ENCODE measurements at places on chromosomes 11 and 22.

- no peak for DNase-seq
Observed at GRCh38 chr11:126890561-126890960, 110.0 kb downstream of the KIRREL3 start.

DNA sequence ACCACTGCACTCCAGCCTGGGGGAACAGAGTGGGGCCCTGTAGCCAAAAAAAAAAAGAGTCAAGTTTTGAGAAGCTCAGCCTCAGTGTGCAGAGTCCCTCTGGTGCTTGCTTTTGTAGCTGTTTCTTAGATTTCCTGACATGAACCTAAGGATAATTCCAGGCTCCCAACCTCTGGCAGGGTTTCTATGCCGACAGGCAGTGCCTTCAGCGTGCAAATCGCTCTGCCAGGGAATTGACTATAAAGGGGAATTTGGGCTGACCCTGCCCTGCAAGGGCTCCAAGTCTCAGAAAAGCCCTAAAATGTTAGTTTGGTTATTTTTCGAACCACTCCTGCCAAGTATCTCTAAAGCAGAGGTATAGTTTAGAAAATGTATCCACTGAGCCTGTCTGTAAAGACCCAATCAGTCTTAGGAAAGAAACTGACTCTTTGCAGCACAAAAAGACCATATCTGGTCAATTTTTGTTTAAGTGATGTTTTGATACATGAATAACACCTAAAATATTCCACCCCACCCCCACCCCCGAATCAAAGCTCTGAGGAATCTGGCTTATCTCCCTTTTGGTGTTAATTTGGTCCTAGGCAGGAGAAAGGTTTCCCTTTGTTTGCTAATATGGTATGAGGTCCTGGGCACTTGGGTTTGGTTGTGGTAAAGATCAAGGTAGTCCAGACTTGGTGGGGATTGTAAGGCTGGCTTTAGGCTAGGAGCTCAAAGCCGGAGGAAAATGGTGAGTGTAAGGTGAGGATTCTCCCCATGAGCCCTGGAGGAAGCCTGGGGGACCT lies 49.7 kb downstream of the ANO1 start:
- DNase-seq = no peak

DNA sequence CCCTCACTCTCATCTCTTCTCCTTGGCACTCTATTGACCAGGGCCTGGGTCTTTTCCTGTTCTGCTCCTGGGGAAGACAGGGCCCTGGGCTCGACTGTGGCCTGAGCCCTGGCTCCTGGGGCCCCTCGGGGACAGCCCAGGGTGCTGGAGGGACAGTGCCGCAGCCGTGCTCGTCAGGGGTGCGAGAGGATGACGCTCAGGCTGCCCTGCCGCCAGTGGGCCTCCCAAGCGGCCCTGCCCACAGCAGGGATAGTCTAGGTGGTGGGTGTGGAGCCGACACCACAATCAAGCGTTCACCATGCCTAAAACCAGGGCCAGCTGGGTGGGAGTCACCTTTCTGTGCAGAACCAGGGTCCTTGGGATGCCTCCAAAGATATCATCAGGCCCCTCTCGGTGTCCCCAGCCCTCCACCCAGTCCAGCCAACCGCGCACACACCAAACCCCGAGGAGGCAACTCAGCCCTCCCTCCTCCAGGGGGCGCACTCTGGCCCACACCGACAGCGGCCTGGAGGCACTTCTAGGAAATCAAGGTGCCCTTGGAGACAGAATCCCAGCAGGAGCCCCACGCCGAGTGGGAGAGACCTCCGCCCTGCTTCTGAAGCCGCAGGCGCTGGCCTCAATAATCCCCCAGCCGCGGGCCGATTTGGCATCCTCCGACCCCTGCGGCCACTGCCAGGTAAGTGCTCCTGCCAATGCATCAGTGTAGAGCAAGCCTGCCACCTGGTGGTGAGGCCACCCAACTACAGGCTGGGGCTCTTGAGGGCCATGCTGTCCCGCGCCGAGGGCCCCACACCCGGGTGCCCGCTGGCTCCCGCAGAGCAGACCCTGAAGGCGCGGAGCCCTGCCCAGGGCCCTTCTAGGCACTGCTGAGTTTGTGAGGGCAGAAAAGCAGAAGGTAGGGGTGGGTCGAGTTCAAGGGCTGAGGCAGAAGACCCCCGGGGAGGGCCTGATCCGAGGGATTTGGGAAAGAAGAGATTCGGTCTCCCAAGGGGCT lies 496.4 kb downstream of the BUD13 start:
- peak; percentile 60 for DNase-seq

DNA sequence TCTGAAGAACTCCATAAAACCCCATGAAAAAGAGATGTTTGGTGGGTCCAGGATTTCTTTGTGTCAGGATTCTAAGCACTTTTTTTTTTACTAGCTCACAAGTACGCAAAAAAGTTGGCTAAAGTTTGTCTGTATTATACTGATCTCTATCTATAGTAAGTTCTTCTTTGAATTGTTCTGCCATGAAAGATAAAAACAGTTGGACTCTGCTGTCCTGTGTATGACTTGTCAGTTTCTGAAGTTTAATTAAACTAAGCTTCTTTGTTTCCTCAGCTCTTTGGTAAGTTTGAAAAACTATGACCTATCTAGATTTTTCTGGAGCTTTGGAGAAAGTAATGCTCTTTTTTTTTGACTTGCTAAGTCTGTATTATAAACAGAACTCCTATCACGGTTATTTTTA lies 812.2 kb upstream of the LUZP2 start:
- DNase-seq = no peak

GRCh38 chr22:37062702-37063381 lies 11.3 kb downstream of the KCTD17 start:
- no peak for DNase-seq

DNA sequence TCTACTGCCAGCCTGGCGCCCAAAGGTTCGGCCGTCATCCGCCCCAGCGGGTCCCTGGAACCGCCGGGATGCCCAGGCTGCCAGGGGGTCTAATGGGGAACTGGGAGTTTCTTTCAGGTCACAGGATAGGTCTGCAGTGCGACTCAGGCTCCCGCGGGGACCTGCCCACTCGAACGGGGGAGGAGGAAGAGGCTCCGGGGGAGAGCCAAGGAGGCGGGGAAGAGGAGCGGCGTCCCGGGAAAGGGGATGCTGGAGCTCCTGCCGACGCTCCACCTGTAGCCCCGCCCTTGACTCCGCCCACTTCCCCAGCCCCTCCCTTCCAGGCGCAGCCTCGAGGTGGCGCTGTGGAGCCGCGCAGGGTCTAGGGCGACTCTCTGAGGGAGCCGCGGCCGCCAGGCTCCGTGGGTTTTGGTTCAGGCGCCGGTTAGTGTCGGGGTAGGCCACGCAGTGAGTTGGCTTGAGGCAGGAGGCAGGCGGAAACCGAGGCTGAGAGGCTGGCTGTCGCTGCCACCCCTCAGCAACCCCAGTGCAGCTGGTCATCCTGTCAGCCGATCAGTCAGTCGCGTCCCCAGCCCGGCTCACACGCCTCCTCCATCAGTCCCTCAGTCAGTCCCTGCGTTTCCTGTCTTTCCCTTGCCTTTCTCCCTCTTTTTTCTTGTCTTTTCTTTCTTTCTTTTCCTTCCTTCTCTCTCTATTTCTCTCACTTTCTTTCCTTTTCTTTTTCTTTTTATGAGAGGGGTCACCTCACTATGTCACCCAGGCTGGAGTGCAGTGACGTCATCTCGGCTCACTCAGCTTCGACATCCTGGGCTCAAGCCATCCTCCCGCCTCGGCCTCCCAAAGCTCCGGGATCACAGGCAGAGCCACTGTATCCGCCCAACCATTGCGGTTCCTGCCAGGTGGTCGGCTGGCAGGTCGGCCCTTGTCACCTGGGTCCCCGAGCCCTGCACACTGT lies 26.4 kb downstream of the YWHAH start:
- DNase-seq = peak; percentile 27

- DNase-seq = no peak
Observed at GRCh38 chr11:1744137-1744886, 6.1 kb downstream of the IFITM10 start.

DNA sequence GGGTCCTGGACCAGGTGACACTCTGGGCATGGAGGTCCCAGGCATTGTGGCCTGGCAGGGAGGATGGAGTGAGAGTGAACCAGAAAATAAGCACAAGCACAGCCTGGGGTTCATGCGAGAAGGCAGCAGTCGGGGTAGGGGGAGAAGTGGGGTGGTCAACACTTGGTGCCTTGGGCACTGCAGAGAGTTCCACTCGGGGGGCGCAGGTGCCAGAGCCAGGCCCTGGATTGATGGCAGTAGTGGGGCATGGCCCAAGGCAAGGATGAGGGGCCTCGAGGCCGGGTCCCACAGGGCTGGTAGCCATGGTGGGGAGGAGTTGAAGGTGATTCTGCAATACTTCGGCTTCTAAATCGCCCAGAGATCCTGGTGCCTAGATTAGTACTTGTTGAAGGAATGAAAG lies 372.9 kb downstream of the TBC1D22A start:
- DNase-seq = no peak
